ENCODE measurements at places on chromosomes 12 and 14.

- no peak for DNase-seq
Measured at GRCh38 chr12:9925705-9926393, 6.3 kb downstream of the CLEC2A start.

DNA sequence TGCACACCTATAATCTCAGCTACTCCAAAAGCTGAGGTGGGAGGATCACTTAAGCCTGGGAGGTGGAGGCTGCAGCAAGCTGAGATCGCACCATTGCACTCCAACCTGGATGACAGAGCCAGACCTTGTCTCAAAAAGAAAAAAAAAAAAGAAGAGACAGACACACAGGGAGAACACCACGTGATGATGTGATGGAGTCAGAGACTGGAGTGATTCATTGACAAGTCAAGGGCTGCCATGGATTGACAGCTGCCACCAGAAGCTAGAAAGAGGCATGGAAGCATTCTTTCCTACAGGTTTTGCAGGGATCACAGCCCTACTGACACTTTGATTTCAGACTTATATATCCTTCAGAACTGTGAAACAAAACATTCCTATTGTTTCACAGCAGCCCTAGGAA is 3.5 kb upstream of the HCFC2 start:
- DNase-seq = no peak

- DNase-seq = no peak
Measured at GRCh38 chr14:32427726-32428528, 98.8 kb downstream of the AKAP6 start.

DNA sequence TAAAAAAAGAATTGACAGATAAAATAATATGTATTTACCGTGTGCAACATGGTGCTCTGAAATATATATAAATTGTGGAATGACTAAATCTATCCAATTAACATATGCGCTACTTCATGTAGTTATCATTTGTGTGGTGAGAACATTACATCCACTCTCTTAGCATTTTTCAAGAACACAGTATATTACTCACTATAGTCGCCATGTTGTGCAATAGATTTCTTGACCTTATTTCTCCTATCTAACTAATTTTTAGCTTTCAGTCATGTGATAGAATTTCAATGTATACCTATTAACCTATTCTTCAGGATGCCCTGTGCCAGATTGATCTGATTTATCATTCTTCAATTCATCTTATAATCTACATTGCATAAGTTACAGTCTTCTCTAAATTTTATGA is 178.6 kb downstream of the BCAT1 start:
- no peak for DNase-seq

DNA sequence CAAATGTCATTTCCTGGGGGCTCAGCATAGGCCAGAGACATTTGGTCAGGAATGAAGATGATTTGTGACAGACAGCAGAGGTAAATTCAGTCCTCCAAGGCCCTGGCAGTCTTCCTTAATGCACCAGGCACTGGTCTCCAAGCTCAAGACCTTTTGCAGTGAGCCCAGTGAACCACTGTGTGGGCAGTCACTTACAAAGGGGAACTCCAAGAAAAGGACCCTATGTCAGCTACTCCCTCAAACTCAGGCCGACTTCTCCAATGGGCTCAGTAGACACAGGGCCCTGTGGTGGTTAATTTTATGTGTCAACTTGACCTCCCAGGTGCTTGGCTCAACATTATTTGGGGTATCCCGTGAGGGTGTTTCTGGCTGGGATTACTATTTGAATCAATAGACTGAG is 29.3 kb upstream of the PLEK2 start:
- DNase-seq = no peak

DNA sequence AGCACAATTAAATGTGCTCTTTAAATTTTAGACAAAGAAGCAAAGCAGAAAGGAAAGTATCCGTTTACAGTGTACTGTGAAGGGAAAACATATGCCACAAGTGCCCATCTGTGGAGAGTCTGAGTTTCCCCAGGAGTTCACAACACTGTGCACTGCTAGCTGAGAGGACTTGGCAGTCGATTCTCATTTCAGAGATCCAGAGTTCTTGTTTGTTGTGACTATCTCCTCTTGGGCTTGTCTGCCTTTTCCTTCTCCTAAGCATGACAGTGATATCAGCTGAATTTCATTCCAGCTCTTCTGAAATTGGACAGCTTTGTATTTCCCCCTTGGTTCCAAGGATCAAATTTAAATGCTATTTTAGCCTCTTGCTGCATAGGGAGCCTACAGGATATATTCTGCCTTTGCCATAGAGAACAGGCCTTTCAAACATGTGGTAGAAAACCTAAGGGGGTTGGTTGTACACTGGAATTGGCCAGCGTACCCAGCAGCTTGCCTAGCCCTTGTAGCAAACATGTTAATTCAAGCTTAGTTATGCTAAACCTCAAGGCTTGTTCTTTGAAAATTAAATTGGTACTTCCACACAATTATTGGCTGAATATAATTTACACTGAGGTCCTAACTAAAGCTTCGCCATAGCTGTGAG is 259.2 kb upstream of the NOVA1 start:
- no peak for DNase-seq

GRCh38 chr14:71692496-71692895 is 239.7 kb upstream of the RGS6 start:
- DNase-seq = no peak

DNA sequence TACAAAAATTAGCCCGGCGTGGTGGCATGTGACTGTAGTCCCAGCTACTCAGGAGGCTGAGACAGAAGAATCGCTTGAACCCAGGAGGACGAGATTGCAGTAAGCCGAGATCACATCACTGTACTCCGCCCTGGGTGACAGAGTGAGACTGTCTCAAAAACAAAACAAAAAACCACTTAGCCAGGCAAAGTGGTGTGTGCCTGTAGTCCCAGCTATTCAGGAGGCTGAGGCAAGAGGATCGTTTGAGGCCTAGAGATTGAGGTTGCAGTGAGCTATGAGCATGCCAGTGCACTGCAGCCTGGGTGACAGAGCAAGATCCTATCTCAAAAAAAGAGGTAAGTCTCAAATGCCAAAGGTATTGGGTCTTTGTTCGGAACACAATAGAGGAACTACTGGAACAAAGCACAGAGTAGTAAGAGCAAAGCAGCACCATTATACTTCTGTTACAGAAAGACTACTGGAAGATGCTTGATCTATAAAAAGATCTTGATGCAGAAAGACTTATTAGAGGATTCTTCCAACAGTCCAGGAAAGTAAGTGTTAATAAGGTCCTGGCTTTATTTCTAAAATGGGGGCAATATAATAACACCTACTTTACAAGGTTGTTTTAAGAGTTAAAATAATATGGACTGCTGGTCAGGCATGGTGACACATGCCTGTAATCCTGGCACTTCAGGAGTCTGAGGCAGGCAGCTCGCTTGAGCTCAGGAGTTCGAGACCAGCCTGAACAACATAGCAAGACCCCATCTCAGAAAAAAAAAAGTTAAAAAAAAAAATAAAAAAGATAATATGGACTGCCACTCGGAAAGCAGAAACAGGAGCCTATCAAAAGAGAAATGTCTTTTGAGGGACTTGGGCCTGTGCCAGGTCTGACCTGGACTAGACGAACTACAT is 29.9 kb downstream of the BTBD7 start:
- no peak for DNase-seq

All from esophagus squamous epithelium (tissue), 5 donors.